NCI-H82 (cell line): ENCODE measurements at places on chromosomes 5 and 9.

- DNase-seq = peak; percentile 48
These were observed 134.4 kb downstream of the BARX1 start for GRCh38 chr9:93820667-93821306.

DNA sequence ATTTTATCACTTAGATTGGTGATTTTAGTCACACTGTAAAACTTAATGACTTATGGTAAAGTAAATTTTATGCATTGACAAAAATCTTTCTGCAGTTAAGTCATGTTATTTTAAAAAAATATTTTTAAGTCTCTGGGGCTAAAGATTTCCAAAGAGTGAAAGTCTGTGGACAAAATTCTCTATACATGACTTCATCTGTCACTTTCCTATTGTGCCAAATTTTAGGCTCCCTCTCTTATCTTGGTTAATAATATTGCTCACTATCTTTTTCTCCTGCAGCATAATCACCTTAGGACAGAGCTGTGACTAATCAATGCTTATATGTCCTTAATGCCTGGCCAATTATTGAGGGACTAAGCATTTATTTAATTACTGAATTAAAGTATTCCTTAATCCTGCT is 15.2 kb downstream of the LURAP1L start:
- peak; percentile 2 for DNase-seq

GRCh38 chr5:103247118-103247517 is 11.4 kb upstream of the MACIR start:
- DNase-seq = no peak

DNA sequence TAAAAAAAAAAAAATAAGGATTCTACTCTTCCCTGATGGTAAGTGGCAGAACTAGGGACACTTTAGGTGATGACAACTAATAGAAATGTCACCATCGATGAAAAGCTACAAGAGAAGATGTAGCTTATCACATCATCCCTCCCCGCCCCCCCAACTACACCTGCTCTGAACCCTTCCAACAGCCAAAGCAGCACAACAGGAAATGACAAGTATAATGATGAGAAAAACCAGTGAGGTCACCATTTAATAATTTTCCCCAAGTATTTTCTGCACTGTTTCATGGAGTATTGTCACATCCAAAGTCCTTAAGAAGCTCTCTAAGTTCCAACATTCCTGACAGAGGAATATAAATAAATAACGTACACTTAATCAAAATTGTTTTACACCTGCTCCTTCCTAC is 221.4 kb downstream of the EFNA5 start:
- DNase-seq = no peak

DNA sequence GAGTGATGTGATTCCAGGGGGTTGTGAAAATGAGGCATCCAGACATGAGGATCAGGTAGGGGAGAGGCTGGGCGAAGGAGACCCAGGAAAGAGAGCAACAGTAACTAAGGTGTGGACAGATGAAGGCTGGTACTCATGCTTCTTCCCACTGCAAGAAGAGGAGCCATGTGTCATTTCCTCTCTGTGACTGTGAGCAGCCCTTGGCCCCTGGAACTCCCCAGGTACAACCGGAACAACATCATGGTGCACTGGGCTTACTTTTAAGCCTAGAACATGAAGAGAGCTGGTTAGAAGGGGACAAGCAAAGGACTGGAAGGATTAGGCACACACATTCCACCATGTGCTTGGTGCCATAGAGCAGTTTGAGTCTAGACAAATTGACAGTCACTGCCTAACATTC is 10.9 kb upstream of the IL12B start:
- DNase-seq = no peak

DNA sequence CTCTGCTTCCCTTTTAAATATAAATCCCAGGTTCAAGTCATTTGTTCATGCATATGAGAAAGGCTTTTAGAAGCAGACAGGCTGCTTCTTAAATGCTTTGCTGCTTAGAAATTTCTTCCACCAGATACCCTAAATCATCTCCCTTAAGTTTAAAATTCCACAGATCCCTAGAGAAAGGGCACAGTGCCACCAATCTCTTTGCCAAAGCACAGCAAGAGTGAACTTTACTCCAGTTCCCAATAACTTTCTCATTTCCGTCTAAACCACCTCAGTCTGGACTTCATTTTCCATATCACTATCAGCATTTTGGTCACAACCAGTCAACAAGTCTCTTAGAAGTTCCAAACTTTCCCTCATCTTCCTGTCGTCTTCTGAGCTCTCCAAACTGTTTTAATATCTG is 679.8 kb upstream of the FTMT start:
- no peak for DNase-seq

GRCh38 chr9:109599711-109600110 is 101.6 kb upstream of the PTPN3 start:
- DNase-seq = no peak

DNA sequence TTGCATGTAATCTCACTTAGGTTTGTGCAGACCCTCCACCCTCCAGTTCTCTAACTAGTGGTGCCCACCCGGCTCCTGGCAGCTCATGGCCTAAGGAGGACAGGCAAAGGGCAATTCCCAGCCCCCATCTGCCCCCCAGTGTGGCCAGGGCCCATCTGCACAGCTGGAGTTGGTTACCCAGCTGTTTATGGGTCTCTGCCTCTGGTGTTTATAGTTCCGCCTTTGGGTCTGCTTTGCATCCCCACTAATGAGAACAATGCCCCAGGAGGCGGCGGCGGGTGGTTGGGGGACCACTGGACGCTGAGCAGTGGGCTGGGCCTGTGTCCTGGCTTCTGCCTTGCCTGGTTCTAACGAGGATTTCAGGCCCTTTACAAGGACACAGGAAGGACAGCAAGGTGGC is 62.4 kb downstream of the NDST1 start:
- no peak for DNase-seq

- DNase-seq = no peak
These were observed 439.9 kb upstream of the KLF4 start for GRCh38 chr9:107929443-107929842.

DNA sequence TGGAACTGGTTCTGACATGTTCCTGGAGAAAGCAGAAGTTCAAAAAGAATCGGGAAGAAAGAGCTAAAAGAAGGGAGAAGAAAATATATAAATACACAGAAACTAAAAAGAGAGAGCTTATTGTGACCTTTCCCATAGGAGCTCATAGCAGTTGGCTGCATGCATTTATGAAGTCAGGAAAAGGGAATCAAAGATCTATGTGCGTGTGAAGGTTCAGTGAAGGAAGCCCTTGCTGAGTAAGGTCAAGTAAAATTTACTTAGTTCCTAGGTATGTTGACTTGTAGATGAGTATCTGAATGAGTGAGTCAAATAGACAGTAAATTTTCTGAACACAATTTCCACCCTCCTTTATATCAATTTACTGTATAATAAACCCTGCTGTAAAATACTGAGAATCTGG is 632.5 kb downstream of the SLCO4C1 start:
- no peak for DNase-seq

GRCh38 chr9:124776618-124776953 is 347 bp upstream of the OLFML2A start:
- DNase-seq = no peak

- no peak for DNase-seq
These were observed 819.4 kb downstream of the SEMA5A start for GRCh38 chr5:8726383-8727036.

DNA sequence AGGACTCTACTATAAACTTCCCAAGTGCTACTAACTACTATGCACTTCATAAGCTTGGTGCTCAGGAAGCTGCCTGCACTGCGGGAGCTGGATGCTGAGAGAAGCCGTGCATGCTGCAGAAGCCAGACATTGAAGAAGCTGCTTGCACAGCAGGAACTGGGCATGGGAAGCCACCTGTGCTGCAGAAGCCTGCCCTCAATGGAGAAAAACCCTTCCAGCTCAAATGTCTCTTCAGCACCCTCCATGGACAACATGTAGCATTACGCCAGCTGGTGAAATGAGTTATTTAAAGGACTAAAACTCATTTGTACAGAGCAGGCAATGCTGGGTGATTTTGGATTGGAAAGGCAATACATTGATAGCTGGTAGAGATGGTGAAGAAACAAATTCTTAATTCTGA is 247.2 kb downstream of the KIF4B start:
- peak; percentile 81 for DNase-seq

DNA sequence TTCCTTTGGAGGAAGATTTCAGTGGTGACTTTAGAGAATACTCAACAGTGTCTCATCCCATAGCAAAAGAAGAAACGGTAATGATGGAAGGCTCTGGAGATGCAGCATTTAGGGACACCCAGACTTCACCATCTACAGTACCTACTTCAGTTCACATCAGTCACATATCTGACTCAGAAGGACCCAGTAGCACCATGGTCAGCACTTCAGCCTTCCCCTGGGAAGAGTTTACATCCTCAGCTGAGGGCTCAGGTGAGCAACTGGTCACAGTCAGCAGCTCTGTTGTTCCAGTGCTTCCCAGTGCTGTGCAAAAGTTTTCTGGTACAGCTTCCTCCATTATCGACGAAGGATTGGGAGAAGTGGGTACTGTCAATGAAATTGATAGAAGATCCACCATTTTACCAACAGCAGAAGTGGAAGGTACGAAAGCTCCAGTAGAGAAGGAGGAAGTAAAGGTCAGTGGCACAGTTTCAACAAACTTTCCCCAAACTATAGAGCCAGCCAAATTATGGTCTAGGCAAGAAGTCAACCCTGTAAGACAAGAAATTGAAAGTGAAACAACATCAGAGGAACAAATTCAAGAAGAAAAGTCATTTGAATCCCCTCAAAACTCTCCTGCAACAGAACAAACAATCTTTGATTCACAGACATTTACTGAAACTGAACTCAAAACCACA is 67.4 kb downstream of the VCAN start:
- DNase-seq = no peak

DNA sequence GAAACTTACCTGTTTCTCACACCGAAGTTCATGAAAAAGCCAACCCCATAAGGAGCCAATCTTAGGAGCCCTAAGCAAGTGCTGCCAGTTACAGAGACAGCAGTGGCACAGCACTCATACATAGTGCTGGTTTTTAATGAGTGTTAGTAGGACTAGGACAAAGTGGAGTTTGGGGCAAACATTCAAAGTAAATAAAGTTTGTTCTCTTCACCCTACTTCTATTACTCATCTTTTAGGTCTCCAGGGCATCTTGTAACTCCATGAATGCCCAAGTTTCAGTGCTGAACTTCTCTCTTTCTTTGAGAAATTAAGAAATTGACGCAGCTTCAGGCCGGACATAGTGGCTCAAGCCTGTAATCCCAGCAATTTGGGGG is 584.7 kb downstream of the EBF1 start:
- no peak for DNase-seq

GRCh38 chr5:169712428-169712827 is 75.4 kb downstream of the DOCK2 start:
- DNase-seq = no peak

- peak; percentile 47 for DNase-seq
These were observed 67.5 kb upstream of the ACTBL2 start for GRCh38 chr5:57550132-57550531.

GRCh38 chr5:92822183-92822582 is 758.8 kb downstream of the NR2F1-AS1 start:
- peak; percentile 3 for DNase-seq

DNA sequence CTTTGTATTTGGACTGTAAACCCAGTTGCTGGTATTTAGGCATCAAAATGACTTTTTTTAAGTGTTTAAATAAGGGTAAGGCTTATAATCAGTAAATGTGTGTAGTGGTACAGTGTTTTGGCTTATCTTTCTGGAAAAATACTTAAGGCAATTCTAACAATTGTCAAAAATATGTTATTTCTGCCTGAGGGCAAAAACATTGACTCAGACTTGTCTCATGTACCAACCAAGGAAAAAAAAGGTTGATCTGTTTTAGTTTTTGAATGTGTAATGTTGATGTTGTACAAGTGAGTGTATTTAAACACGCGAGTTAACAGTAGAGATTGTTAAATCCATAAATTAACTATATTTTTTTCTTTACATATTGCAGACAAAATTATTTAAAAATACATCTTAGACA is 277.8 kb upstream of the TYRP1 start:
- DNase-seq = no peak

DNA sequence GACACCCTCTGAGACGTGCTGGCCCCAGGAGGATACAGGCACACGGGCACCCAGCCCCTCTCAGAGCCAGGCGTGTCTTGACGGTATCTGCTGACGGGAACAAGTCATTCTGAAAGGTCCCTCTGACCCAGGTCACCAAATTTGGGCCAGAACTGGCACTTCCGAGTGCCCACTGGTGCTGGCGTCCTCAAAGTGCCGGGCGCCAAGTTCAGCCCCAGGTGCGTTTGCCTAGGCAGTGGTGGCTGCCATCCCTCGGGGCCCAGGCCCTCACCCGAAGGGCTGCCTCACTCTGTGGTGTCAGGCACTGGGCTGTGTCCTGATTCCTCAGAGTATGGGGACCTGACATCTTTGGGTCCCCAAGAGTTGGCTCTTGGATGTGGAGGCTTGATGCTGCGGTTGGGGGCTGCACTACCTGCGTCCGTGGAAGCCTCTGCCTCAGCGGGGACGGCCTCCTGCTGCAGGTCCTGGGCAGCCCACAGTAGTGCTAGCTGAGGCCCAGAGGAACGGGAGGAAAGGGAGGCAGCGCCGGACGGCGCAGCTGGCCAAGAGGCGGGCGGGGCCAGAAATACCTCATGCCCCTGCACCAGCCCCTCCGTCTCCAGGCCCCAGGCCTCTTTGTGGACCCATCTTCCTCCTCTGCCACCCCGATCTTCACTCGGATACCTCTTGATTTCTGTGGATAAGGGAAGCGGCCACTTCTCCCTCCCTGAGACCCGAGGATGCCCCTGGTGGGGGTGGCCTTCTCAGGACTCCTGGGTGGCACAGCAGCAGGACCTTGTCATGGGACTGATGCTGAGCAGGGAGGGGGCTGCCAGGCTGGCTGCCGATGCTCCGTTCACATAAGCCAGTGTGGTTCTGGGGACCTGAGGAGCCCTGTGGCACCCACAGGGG is 109.4 kb upstream of the LMX1B start:
- no peak for DNase-seq

- DNase-seq = no peak
These were observed 1.6 kb downstream of the FSTL4 start for GRCh38 chr5:133610489-133611356.

DNA sequence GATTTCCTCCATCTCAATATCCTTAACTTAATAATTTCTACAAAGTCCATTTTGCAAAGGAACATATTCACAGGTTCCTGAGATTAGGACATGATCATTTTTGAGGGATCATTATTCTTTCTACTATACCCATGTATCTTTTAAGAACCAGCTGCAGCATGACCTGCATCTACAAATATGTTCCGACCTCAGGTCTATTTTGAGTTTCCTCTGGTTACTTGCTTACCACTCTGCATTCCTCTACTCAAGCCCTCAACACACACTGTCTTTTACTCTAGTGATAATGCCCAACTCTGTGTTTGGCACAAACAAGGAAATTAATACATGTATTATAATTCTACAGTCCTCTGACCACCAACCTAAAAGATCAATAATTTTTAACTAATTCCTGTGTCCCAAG is 386.1 kb downstream of the DNAH5 start:
- DNase-seq = no peak

GRCh38 chr9:131954299-131954698 is 125.4 kb downstream of the MED27 start:
- peak; percentile 27 for DNase-seq
